ENCODE measurements at places on chromosomes 7 and 10.

DNA sequence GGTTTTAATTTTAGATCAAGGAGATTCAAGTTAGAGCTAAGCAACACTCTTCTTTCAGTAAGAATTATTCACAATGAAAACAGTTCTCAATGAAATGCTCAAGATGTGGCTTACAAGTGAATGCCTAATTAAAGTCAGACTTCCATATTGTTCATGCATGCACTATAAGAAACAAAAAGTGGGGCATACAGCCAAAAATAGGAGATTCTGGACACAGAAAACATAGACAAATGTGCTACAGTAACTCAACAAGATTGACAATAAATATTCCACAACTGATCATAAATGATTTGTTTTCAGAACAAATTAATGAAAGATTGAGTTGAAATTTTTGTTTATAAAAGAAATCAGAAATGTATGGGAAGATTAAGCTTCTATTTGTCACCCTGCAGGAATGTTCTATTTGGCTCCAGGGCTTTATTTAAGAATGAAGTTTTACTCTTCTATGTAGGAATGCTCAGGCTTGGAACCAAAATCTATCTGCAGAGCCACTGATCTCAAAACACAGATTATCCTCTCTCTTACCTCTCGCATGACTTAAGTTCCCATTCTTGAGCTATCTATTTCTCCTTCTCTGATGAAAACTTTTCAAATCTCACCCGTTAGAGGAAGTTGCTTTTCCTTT lies 89.0 kb upstream of the PIP4K2A start:
- DNase-seq, result no peak

DNA sequence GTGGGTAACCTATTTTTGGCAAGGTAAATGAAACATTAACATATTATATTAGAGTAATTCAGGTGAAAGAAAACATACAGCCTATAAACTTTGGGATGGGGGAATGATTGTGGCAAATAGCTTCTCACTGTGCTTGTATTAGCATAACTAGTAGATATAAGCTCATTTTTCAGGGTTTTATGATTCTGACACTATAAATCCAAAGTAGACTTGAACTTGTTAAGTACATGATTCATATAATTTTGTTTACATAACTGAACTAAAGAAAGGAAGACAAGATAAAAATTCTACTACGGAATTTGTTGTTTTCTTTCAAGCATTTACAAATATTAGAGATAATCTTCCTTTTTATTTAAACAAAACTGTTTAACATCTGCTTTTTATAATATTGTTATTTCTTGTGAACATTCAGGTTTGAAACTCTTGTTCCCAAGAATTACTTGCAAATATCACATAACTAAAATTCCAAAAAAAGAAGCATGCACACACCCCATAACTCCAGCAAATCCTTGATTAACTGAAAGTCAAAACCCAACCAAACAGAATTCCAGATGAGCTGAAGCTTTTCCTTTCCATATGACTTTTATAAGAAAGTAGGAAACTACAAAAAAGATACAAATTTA lies 142.3 kb downstream of the JAZF1 start:
- no peak for DNase-seq

DNA sequence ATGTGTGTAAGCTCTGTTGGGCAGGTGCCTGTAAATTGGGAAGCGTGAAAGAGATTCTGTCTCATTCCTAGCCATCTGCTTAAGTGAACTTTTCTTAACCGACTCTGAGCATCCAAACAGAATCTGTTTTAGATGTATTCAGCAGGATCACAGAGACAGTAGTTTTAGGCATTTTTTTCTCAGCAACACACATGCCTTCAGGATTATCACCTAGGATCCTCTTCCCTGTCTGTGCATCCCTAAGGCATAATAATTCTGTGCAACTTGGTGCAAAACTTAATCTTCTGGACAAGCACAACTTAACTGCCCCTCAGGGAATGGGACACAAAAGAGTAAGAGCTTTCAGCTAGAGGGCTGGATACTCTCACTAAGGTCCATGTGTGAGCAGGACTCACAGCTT lies 284.8 kb downstream of the C7orf25 start:
- no peak for DNase-seq

GRCh38 chr7:130266258-130266960 lies at the start of gene CPA2:
Gene CPA2 (plus strand): TSS chr7:130266863. CDS start chr7:130266882, 19 bp downstream.
- DNase-seq, result no peak

DNA sequence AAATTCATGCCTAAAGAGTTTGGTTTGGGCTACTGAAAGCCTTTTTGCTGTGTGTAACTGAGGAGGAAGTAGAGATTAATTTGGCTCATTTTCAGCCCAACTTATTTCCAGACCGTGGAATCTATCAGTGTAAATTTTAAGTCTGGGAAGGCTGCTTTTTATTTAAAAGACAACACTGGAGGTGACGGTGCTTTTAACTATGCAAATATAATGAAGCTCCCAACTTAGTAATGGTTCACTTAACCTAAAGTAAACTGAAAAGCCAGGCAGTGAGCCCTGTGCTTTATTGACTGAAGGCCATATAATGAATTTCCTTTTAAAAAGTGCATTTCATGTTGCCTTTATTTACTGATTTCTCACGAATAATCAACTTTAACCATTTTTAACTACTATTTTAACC lies 127.2 kb downstream of the NPY start:
- DNase-seq, result no peak

DNA sequence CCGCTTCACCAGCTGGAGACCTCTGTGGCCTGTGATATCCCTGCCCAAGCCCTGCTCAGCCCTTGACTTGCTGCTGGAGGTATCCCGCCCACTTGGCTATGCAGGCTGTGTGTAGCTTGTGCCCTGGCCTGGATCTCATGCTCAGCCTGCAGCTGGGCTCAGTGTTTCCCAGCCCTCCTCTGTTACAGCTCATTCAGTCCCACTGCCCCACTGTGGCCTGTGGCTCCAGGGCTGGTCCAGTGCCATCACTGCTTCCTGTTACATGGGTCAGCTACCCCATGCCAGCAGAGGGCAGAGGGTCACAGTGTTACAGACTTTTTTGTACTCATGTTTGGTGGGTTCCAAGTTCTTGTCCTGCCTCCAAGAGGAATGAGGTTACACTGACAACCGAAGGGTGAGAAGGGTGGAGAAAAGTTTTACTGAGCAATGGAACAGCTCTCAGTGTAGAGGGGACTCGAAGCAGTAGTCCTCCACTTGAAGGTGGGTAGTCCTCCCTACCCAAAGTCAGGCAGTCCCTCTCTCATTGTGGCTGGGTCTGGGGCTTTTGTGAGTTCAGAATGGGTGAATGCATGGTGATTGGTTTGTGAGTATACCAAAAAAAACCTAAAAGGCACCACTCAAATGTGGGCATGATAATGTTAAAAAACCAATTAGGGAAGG lies 100.4 kb downstream of the ANKRD7 start:
- DNase-seq, result no peak

GRCh38 chr10:107391901-107392300 lies 227.4 kb upstream of the SORCS1 start:
- no peak for DNase-seq

GRCh38 chr10:1036341-1036791 lies 10.7 kb upstream of the IDI2 start:
- peak; percentile 19 for DNase-seq

- DNase-seq, result no peak
Observed at GRCh38 chr7:70529914-70530585, 601.9 kb upstream of the GALNT17 start.

DNA sequence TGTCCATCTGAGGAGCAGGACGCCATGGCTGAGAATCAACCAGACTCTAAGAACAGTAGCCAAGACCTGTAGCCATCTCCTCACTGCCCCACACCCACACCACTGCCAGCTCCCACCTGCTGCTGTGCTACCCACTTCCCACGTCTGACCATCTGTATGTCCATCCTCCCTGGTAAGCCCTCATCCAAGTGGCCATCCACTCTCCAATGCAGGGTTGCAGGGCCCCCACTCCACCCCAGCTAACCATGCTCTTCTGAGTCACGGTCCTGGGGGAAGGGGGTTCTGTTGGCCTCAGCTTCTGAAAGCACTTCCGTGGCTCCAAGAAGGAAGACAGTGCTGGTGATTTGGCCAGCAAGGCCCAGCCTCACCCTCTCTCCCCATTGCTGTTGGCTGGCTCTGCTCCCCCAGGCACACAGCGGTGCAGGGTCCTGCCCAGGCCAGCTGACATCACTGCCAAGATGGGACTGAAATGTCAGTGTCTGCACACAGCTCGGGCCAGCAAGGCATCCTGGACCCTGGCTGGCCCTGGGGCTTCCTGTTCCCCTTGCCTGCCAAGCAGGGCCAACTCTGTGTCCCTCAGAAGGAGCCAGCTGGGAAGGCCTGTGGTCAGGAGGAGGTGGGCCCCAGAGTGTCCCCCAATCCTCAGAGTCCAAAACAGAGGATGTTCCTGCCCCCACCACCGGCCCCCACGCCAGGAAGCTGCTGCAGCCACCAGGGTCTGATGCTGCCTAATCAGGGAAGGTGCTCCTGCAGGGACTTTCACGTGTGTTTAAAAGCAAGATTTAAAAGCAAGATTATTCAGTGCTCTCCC lies 17.5 kb downstream of the RASGEF1A start:
- no peak for DNase-seq

GRCh38 chr10:102268375-102268888 lies 23.1 kb downstream of the GBF1 start:
- no peak for DNase-seq

- DNase-seq, result no peak
Observed at GRCh38 chr10:32341596-32341995, 5.4 kb downstream of the EPC1 start.

All from activated naive CD4-positive, alpha-beta T cell treated with Interleukin-2 at 50 U/mL for 16 hours (primary cell).